ENCODE measurements at places on chromosomes 12 and 14. TPM values are rescaled to one million over a fixed set of nuclear protein-coding genes. Genes with fewer than 3 reads are reported as not detected.

BDKRB1 gene
- polyA plus RNA-seq = 1.5 TPM

IL26 gene
- polyA plus RNA-seq = not detected

MMP17 gene
- polyA plus RNA-seq = 0.82 TPM

SERPINA6 gene
- polyA plus RNA-seq = 12.9 TPM

RAB15 gene
- polyA plus RNA-seq = 21.7 TPM

ISM2 gene
- 0.80 TPM for polyA plus RNA-seq

DNA sequence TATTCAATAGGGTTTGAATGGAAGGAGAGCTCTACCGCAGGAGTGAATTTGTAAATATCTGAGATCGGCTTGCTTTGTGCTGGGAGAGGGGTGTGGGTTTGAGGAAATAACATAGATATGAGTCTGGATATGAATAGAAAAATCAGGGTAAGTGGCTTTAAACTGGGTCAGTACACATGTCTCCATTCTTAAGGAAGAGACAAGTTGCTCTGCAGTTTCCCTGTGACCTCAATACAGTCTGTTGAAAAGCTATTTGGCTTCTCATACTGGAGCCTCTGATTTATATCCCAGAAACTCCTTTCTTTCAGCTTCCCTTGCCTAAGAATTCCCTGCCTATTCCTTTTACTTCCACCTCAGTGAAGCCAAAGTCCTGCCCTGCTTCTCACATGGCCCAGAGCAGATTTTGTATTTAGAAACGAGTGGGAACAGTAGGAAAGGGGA is 153.5 kb upstream of the ATF7IP start:
- DNase-seq = no peak

- DNase-seq = no peak
Measured at GRCh38 chr12:41250748-41251147, 62.6 kb downstream of the PDZRN4 start.

DNA sequence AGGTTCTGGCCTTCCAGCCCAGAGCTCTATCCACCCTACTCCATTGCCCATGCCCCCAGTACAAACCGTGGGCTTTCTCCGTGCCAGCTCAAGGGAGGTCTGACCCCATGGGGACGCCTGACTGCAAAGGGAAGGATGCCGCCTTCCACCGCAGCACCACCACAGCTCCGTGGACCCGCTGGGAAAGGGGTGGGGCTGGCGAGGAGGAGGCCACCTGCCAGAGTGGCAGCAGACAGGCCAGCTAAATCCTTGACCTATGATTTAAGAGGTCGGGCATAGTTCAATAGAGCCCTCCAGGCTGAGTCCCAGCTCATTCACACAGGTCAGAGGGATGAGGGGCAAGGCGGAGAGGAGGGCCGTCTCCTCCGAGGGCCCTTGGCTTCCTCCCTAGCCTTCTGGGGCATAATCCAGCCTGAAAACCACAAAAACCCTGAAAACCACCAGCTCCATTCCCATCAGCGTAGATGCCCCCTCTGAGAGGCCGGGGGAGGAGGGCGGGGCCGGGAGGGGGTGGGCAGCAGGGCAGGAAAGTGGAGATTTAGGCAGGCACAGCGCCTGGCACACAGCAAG is 14.9 kb upstream of the FIGNL2 start:
- no peak for DNase-seq

DNA sequence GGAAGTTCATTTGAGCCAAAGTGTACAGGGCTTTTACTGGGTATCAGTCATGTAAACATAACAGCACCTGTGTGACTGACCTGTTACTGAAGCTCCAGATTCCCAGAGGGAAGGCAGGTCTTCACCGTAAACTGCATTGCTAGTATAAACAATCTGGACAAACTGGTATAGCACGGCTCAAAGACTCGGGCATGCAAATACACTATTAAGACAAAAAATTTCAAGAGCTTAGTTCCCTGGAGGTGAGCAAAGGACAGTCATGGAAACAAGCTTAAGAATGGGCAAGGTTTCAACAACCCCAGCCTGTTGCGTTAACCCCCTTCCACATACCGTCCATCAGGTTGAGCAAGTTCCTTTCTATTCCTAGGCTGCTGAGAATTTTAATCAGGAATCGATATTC is 9.4 kb downstream of the PARP11 start:
- DNase-seq = no peak

DNA sequence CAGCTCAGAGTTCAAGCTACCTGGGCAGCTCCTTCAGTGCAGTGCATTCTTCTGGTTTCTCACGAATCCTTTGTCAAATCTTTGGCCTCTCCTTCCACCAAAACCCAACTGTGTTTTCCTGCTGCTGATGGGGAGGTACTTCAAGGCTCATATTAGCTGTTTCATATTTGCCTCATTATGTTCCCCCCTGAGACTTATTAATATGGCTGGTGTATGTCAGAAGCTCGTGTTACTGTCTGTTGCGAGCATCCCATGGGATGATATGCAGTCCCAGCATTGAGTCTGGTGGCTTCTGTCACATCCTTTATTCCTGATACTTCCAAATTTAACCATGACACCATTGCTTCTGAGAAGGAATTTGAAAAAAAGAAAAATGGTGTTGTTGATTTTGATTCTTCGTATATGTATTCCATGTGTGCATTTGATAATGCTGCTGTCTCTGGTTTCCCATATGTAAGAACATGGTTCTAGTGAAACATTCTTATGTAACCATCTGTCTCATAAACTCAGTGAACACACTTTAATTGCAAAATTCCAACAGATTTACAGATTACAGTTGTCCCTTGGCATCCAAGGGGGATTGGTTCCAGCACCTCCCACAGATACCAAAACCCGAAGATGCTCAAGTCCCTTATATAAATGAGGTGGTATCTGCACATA is 149.1 kb downstream of the KICS2 start:
- DNase-seq = no peak

GRCh38 chr14:99870617-99871016 is 77.4 kb downstream of the EML1 start:
- DNase-seq = no peak

- no peak for DNase-seq
Measured at GRCh38 chr14:76778546-76779215, 17.4 kb downstream of the VASH1 start.

DNA sequence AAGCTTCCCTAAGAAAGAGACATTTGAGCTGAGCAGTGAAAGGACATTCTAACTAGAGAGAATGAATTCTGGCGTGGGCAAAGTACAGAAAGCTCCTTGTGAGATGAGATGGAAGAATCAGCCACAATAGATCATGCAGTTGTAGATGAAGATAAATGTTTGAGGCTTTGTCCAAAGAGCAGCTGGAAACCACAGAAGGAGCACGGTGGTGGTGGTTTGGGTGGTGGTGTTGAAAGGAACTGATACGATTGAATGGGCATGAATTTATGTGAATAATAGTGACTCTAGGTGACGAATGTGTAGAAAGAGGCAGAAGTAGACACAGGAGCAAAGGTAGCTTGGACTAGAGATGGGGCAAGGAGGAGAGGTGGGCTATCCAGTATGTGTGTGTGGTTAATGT is 260.5 kb upstream of the TMTC1 start:
- no peak for DNase-seq

- no peak for DNase-seq
Measured at GRCh38 chr12:66059666-66060065, 70.9 kb downstream of the LLPH start.

DNA sequence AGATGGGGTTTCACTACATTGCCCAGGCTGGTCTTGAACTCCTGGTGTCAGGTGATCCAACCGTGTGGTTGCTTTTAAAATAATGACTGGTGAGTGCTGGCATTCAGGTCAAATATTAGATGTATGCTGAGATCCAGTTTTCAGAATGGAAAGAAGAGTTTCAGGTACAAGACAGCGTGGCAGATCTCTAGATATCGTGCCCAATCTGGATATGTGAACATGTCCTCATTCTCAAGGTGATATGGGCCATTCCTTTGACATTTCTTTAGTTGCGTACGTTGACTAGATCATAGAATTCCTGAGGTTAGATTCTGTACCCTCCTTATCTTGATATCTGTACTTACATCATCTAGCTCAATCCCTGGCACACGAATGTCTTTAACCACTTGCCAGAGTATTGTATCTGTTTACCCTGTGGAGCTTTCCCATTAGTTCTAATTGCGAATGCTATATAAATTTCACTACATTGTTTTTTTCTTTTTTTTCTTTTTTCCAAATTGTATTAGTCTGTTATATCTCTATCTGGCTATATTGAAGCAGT is 80.2 kb downstream of the ANO6 start:
- DNase-seq = no peak

- no peak for DNase-seq
Measured at GRCh38 chr14:71705460-71705859, 226.8 kb upstream of the RGS6 start.

GRCh38 chr12:52667509-52667908 is 12.7 kb downstream of the KRT1 start:
- no peak for DNase-seq

- no peak for DNase-seq
Measured at GRCh38 chr14:80575763-80576162, 364.5 kb upstream of the DIO2 start.

GRCh38 chr14:77541905-77542304 is 43.3 kb upstream of the ISM2 start:
- DNase-seq = no peak

DNA sequence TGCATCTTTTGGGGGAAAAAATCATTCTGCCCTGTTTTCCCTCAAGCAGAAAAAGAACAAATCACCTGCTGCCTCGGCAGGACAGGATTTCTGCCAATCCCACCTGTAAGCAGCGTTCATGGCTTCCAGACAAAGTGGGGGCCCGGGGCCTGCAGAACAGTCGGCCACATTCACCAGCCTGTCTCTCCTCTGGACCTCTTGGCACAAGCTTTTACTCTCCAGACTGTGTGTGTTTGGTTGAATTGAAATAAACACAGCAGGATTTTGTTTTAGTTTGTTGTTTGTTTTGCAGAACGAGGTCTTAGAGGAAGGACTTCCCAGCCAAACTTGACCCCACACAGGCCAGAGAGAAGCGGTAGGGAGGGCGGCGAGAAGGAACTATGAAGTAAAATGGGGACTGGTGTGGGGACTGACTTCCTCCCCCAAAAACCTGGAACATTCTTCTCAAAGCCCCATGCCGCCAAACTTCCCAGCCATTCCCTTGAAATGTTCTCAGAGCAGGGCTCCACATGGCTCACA is 41.7 kb upstream of the FOS start:
- no peak for DNase-seq

Data from kidney (tissue), 22 donors.